Stimulated activated CD8-positive, alpha-beta memory T cell treated with anti-CD3 and anti-CD28 coated beads, Interleukin-15, amount 100 ng/mL, for 48 hours (primary cell): ENCODE measurements at places on chromosomes 2 and 18.

- no peak for DNase-seq
These were observed 38.4 kb upstream of the NXPH2 start for GRCh38 chr2:138818556-138818955.

GRCh38 chr2:74833418-74834233 lies at the start of gene HK2:
Gene HK2 (plus strand): TSS chr2:74834127. CDS start chr2:74834581, 454 bp downstream.
- DNase-seq: peak; percentile 81

DNA sequence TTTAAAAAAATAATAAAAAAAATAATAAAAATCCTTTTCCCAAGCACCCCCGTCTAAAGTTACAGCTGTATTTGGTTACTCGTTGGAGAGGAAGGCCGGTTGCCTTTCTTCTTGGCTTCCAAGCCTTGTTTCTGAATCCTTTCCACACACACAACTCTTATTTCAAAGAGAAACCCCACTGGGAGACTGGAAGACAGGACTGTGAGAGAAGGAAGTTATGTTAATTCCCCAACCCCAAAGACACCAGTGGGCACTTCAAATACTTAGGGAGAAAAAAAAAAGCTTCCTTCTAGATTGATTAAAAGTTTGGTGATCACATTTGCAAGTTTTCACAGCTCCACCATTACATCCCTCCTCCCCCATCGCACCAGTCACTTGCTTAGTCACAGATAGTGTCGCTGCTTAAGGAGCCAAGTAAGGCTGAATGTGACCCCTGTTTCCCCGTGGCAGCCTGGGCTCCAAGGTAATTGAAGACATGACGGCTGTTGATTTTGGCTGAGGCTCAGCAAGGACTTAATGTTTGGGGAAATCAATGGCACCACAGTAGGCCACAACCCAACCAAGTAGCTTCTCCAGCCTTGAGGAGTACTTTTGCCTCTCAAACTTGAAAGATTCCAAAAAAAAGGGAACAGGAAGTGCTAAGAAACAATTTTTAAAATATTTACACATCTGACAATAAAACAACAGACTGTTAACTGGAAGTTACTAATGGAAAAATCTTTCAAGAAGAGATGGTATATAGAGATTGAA lies 40.8 kb upstream of the FRZB start:
- DNase-seq: no peak

DNA sequence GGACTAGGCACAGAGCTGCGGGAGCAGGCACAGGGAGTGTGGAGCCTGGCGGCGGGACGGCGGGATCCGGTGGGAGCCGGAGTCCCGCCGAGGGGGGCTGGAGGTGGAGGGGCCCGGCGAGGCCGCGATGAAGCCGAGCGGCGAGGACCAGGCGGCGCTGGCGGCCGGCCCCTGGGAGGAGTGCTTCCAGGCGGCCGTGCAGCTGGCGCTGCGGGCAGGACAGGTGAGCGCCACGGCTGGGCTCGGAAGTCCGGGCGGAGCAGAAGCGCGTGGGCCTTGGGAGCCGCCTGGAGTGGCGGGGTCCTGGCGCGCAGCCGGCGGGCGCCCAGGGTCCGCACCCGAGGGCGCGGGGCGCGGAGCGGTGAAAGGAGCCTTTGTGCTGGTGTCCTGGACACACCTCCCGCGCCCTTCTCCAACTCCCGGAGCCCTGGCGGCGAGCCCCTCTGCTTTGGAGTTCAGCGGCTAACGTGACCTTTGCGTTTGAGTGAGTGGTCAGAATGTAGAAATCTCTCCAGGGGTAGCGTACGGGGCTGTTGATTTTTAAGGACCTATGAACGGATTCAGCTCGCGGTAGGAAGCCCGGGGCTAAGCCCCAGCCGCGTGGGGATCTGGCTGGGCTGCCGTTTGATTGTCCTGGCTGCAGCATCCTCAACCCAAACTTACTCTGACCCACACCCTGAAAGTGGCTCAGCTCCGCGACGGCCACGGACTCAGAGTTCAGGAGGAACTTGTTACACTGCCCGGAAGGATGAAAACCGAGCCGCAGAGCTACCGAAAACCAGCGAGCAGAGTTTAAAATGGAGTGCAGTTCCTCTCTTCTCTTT lies 448 bp downstream of the IMPA2 start:
- DNase-seq: no peak

DNA sequence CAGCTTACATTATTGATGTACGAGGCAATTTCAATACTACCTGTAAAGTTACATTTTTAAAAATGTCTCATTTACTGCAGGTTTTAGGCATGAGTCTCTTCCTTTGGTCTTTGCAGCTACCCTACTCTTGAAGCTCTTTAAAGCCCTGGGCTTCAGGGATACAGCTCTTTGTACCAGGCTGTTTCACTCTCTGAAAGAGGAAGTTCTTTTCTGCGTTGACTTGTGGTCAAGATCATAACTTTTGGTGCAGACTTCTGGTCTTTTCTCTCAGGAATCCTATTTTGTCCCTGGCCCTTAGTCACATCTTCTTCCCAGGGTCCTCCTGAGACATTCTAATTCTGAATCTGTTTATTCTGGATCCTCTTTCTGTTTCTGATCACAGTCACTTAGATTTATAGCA lies 16.6 kb upstream of the HRH4 start:
- no peak for DNase-seq

- no peak for DNase-seq
These were observed 288.5 kb downstream of the TNS1 start for GRCh38 chr2:217714287-217714751.

DNA sequence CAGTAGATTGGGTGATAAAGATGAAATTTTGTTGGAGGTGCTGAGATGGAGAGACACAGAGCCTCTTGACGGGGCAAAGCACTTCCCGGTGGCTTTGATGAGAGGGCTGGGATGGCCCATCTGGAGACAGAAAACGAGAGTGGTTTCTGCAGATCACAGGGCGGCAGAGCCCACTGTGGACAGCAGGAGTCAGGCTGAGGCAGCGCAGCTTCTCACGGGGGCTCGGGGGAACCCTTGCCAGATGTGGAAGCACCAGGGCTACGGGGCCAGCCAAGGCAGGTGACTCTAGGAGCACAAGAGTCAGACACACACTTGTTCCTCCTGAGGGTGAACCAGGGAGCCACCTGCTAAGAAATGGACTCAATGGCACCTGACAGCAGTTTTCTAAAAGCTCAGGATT lies 78.5 kb downstream of the TPO start:
- no peak for DNase-seq

DNA sequence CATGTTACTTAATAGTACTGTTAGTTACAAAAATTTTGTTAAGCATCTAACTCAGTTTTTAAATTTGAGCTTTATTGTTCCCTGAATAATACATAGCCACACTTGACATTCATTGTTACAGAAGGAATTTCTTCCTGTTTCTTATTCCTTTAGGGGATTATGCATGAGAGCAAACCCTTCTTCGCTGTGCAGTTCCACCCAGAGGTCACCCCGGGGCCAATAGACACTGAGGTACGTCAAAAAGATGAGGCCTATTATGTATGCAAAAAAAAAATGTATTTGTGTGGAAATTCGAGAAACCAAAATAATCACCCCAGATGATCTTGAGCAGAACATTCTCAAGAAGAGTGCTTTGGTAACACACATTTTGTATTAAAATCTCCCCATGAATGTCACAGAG lies 36.3 kb downstream of the CPS1 start:
- no peak for DNase-seq

DNA sequence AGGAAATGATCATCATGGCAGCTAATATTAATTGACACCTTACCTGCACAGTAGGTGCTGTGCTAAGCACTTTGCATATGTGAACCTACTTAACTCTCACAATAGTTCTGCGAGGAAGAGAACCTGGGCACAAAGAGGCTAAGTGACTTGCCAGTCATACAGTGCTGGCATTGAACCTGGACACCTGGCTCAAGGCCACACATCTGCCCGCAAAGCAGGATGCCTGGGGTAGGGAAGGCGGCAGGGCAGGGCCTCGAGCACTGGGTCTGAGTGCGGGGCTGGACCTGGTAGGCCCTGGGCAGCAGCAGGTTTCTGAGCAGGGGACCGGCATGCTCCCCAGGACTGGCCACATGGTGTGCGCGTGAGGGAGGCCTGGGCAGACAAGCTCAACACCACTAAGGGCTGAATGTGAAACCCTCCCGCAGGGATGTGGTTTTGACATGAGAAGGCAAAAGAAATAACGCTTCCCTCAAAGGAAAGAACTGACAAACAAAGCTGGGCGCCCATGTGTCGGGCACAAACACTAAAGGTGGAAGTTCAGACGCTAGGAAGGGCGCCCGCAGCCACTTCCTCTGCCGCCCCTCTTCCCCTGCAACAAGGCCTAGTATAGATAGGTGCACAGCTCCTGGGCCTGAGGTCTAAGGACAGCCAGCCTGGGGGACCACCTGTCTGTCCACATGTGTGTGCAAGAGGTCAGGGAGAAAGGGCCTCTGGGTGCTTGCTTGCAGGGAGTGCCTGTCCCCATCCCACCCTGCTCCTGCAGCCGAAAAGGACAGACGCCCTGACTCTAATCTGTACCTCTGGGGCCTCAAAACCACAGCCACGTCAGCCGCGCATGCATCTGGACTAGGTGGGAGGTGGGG lies 92.5 kb downstream of the ZFP36L2 start:
- peak; percentile 65 for DNase-seq
